GOT3 (cell line): ENCODE measurements at places on chromosomes 12 and 14.

DNA sequence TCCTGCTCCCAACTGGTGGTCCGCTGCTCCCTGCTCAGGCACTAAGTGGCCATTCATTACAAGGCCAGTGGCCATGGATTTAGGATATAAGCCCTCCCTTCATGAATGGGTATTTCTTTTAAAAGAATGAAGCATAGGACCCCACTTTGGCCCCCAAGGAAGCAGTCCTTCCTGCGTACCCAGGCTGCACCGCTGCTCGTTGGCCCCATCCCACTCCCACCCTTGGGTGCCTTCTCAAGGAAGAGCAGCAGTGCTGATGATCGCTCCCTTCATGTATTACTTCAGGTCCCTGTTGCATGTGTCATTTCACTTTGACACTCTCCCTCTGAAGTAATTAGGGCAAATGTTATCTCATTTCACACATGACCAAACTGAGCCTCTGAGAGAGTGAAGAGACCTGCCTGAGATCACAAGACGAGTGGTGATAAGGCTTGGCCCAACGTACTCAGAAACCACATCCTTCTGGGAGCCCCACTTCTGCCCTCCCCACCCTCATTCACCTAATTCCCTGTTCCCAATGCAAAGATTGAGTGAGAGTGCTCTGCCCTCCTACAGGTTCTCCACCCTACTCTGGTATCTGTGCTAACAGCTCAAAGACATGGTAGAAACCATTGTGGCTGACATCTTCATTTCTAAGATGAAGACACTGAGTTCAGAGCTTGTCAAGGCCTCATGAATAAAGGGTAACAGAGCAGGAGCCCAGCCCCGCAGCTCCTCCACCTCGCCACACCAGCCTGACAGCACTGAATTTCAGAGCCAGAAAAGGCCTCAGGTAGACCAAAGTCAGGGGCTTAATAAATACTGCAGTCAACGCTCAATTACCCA, 10.3 kb upstream of the KRT2 start:
- no peak for DNase-seq

GRCh38 chr12:85002778-85003296, 33.2 kb downstream of the TSPAN19 start:
- no peak for DNase-seq

GRCh38 chr12:83954956-83955601, 957.5 kb downstream of the SLC6A15 start:
- no peak for DNase-seq

- DNase-seq, result peak; percentile 42
Measured at GRCh38 chr12:111396726-111397445, 8.8 kb upstream of the SH2B3 start.

DNA sequence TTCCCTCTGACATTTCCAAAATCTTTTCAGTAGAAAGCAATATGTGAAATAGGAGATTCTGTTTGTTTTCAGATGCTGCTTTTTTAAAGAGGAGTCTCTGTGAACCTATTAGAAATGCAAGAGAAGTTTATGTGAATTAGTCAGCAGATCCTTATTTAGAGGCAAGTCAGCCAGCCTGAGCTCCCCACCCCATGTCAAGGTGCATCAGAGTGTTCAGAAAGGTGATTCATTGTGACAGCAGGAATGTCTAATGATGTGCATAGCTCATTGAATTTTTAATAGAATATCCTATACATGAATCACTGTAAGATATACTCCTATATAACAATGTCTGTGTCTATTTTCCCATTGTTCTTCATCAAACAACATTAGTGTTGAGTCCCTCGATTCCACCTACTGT, 1222.4 kb upstream of the USP15 start:
- no peak for DNase-seq

DNA sequence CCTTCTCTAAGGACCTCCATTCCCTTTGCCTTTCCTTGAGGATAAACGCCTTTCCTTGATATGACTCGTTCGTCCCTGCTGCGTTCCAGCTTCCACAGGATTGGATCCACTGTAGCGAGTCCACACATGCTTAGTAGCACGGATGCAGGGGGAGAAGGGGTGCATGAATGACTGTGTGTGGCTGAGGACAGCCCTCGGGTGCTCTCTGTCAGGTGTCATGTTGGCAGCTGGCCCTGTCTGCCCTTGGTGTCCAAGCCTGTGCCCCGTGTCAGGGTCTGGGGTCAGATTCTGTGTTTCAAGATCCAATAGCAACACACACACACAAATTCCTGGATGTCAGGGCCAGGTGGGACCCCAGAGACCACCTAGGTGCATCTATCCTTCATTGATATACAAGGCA, 17.5 kb upstream of the KRT80 start:
- DNase-seq, result no peak

- no peak for DNase-seq
Measured at GRCh38 chr12:1314523-1314922, 279.9 kb downstream of the FBXL14 start.

DNA sequence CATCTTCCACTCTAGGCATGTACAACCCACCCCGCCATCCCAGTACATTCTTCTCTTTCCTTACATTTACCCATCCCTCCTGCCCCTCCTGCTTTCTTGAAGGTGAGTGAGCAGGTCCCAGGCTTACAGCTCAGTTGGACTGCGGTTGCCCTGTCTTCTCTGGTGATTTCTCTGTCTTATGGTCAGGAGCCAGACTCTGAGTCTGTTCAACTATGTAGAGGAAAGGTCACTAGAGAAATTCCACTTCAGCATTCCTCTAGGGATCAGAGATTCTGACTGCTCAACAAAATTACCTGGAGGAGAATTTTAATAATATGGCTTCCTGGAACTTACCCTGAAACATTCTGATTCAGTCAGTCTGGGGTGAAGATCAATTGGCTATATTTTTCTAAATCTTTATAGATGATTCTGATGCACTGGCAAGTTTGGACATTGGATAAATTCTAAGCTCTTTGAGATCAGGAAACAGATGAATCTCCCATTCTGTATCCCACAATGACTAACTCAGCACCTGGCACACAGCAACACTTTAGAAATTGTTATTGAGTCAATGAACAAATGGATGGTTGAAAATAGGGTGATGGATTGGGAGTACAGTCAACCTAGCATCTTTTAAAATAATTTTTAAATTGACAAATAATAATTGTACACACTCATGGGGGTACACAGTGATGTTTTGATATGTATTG, 128.6 kb upstream of the HIF1A start:
- no peak for DNase-seq

DNA sequence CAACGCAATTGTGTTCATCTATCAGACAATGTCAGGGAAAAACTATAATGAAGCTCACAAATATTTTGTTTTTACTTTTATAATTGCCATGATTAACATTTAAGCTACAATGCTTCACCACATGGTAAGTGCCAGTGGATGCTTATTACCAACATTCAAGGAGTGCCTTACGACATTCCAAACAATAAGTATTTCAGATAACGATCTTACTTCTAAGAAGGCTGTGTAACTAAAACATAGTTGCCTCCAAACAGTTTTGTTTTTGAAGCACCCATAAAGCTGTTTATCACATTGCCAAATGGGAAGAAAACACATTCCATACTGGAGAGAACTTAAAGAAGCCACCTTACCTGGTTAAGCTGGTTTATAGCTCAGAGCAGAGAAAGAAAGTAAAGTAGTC, 78.8 kb downstream of the RPS6KA5 start:
- DNase-seq, result no peak

GRCh38 chr14:94464290-94464689, 11.7 kb upstream of the SERPINA11 start:
- DNase-seq, result no peak

- no peak for DNase-seq
Measured at GRCh38 chr12:126837697-126838096, 1429.3 kb upstream of the TMEM132C start.

GRCh38 chr12:67757651-67758050, 109.1 kb downstream of the DYRK2 start:
- no peak for DNase-seq

GRCh38 chr14:20092050-20092449, 18.5 kb upstream of the OR4K17 start:
- no peak for DNase-seq

DNA sequence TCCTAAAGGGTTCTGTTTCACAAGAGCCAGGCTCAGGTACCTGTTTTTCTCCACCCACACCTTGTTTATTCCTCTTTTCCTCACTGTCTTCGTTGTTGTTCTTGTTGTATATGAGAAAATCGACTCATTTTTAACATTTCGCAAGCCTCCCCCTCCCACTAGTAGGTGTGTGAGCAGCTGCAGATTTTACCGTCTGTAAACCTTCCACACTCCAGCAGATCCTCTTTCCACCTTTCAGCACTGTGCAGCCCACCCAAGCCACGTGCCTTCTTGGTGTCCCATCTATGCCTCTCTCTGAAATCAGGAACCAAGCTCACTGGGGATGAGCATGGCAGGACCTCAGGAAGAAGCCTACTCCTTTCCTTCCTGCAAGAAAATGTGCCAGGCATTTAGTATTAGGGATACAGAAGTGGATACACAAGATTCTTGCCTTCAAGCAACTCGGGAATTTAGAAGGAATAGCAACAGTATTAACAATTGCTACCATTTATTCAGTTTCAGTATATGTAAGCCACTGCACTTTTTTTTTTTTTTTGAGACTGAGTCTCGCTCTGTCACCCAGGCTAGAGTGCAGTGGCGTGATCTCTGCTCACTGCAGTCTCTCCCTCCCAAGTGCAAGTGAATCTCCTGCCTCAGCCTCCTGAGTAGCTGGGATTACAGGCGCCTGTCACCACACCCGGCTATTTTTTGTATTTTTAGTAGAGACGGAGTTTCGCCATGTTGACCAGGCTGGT, 113.6 kb downstream of the CHST11 start:
- DNase-seq, result no peak

DNA sequence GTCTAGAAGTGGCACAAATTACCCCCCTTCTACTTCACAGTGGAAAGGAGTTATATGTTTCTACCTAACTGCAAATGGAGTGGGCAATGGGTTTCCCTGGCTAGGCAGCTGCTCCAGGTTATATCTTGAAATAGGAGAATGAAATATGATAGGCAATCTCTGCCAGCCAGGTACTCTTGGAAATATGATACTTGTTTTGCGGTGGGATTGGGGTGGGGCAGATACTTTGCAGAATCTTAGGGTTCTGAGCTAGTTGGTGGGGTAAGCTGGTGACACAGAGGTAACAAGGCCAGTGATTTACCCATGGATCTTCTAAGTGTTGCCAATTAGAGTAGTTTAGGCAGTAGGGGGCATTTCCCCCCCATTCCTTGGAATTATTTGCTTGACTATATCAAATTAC, 140.1 kb downstream of the ATP23 start:
- DNase-seq, result no peak

DNA sequence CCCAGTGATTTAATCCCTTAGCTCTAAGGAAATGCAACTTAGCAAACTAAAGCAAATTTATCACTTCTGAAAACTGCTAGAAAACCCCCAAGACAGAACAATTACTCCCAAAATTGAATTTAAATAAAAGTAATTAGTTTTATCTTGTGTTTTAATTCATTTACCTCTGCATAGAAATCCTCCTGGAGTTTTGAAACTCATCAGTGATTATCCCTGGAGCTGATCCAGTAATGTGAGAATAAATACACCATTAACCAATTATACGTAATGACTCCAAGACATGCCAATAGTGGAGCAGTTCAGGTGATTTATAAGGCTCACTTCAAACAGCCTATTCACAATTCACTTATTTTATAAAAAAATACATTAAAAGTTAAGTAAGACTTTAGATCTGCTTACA, 855.3 kb upstream of the FLRT2 start:
- DNase-seq, result no peak

DNA sequence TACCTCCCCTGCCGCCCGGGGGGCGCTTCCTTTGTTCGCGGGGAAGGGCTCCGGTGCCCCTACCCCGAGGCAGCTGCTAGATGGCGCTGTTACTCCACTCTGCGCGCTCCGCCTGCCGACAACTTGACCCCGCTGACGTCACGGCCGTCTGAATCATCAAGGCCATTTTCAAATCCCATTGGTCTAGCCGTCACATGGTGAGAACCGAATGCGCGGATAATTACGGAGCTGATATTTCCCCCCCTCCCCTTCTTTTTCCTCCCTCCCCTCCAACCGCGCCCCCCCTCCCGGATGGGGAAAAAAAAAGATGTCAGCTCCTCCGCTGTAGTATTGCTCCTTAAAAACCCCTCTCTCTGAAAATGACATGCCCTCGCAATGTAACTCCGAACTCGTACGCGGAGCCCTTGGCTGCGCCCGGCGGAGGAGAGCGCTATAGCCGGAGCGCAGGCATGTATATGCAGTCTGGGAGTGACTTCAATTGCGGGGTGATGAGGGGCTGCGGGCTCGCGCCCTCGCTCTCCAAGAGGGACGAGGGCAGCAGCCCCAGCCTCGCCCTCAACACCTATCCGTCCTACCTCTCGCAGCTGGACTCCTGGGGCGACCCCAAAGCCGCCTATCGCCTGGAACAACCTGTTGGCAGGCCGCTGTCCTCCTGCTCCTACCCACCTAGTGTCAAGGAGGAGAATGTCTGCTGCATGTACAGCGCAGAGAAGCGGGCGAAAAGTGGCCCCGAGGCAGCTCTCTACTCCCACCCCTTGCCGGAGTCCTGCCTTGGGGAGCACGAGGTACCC, at the start of gene HOXC10:
HOXC10 (plus strand) TSS at position 246 of the 791 bp plus-strand sequence; CDS start at position 360, 114 bp downstream.
- DNase-seq, result peak; percentile 40

GRCh38 chr14:69673578-69674305, 62.3 kb downstream of the SUSD6 start:
- no peak for DNase-seq

DNA sequence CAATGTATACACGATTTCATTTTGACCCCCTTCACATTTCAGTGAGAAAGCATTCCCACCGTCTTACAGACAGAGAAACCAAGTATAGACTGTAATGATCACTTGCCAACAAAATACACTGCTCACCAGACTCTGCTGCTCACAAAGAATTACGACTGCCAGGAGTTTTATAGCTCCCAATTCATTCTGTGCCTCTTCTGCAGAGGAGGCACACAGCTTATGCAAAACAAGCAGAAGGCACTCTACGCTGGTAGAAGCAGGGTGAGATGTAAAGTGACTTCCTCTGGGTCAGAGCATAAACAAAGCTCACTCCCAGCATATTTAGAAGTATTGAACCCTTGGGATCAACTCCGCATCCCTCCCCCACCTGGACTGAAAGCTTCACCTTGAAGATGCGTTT, 14.6 kb downstream of the SPTB start:
- no peak for DNase-seq
